NCI-H1092 treated with DMSO at 0.1 percent for 48 hours (cell line): ENCODE measurements at places on chromosomes 1 and 21.
A peak's percentile ranks its signal among the peaks of the same experiment; 100 is the strongest.

- DNase-seq: no peak
These were observed 19.9 kb downstream of the FMN2 start for GRCh38 chr1:240111558-240111957.

GRCh38 chr1:212987702-212988322, 27.9 kb downstream of the ANGEL2 start:
- no peak for DNase-seq

DNA sequence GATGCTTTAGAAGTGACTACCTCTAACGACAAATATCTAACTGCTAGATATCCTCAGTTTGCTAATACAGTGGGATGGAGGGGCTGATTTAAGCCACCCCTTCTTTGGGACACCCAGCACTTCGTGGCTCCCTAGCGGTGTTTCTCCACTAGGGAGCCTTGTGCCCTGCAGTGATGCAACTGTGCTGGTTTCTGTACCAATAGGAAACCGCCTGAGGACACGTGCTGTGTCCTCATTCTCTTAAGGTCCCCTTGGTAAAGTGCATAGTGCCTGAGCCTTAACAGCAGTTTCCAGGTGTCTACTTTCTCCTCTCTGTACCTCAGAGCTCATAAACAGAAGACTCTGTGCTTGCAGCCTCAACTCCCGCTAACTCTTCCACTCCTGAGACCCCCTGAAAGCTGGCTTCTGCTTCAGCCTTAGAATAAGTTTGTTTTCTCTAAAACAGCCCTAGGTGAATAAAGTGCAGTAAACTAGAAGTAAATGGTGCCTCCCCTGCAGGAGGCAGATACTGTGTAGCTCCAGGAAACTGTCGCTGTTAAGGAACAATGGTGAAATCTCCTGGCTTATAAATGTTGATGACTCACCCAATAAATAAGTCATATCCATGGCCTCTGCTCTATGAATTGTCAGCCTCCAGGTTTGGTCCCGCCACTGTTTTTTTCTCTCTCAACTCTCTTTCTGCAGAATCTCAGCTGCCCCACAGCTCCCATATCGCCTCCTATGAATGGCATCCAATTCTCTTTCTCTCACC, 130.4 kb downstream of the AK5 start:
- DNase-seq: no peak

- no peak for DNase-seq
These were observed 20.9 kb upstream of the GORAB start for GRCh38 chr1:170511038-170511437.

GRCh38 chr1:167819849-167820683, 93.9 kb downstream of the ADCY10 start:
- DNase-seq: peak; percentile 41

GRCh38 chr21:35020902-35021301, 28.2 kb downstream of the RUNX1 start:
- no peak for DNase-seq

DNA sequence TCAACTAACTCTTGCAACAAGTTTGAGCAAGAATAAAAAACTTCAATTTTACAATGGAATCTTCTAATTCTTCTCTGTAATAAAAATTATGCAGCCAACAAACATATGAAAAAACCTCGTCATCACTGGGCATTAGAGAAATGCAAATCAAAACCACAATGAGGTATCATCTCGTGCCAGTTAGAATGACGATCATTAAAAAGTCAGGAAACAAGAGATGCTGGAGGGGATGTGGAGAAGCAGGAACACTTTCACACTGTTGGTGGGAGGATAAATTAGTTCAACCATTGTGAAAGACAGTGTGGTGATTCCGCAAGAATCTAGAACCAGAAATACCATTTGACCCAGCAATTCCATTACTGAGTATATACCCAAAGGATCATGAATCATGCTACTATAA, 327.5 kb upstream of the LYPLAL1 start:
- no peak for DNase-seq

DNA sequence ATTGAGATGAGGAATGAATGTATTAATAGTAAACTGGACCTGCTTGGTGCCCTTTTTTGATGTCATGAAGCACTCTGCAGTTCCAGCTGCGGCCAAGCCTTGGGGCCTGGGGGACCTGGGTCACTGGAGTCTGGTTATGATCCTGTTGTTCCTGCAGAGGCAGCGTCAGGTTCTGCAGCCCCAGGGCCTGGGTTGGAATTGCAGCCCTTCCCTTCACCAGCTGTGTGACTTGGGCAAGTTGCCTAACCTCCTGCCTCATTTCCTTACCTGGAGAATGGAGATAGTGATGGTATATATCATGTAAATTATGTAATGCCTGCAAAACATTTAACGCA, 9.1 kb upstream of the ATP5PO start:
- DNase-seq: no peak

DNA sequence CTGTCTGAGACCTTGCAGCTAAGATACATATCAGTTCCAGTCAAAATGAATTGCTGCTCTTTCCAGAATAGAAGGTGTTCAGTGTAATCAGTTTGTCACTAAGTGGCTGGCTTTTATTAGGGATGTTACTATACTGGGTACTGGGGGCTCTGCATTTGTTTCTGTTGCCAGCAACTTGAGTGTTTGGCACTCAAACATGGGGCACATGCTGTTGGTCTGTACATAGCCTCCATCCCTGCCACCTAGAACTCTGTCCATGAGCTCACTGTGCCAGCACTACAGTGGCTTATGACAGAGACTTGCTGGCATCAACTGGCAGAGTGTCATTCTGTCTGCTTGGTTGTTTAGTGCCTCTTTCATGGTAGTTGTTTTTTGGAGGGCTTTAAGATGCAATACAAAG, 45.1 kb downstream of the RGSL1 start:
- DNase-seq: no peak
